Smooth muscle cell of the brain vasculature (primary cell): ENCODE measurements at places on chromosomes 13 and 19.

DNA sequence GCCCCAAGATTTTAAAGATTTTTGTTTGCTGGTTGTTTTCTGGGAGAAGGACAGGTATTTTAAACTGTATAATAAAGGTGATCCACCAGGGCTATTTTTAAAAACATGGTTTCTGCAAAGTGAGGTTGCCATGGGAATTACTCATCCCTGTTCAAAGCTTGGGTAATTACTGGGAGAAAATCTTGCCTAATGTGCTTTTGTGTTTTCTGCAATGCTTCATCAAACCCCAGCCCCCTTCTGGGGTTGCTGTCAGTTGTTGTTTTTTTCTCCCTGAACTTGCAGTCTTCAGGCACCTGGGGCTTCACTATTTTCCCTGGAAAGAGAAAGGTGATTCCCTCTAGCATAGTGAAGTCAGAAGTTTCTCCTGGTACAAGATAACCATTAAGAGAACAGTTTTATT is 277.2 kb downstream of the NALCN start:
- DNase-seq: no peak

GRCh38 chr13:61383111-61383510 is 32.5 kb downstream of the PCDH20 start:
- DNase-seq: no peak

DNA sequence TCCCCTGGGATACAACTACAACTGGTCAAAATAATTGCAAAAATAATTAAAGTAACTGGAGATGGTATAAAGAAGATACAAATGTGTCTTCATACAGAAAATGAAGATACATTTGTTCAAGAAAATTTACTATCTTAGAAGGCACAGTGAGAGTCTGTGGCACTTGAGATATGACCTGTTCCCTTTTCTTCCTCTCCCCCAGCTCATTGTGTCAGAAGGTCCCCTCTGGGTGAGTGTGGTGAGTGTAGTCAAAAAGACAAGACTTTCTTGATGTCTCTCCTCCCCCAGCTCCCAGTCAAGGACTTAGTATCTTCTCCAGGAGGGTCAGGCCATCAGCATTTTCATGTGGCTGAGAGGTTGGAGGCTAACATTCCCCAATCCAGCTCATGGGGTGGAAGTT is 51.7 kb downstream of the EDNRB start:
- DNase-seq: no peak

GRCh38 chr13:25462301-25463125 is 90.7 kb downstream of the ATP8A2 start:
- no peak for DNase-seq

GRCh38 chr13:73464758-73465616 is 406.2 kb downstream of the KLF5 start:
- DNase-seq: no peak

DNA sequence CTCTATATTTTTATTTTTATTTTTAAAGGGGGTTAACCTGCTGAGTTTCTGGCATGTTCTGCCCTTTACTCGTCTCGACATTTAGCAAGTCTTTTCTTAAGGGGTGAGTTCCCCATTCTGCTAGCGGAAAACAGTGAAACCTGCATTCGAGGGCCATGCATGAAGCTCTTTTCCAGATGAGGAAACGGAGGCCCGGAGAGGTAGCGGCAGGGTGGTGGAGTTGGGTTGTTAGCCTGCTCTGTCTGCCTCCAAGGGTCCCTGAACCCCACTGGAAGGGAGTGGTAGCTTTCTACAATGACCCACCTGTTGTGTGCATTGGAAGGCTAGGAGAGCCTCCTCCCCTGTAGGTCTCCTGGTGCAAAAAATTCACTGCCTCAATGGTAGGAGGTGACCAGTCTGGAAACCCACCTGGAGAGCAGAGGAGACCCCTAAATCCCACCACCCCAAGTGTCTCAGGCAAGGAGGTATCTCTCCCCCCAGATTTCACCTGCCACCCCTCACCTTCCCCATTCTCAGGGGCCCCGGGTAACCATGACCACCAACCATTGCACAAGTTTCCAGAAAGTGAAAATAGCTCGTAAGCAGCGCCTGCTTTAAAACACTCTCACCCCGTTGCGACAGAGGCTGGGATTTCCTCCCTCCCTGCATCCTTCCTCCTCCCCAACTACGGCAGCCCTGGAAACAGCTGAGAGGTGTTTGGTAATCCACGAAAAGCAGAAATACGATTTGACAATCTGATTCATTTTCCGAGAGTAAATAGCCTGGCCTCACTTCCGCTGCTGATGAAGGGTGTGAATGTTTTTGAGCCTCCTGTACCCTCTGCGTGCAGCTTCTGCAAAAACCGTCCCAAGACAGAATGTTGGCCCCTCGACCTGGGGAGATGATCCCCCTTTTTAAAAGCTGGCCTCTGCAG is 3.5 kb downstream of the KLF2 start:
- no peak for DNase-seq
